ENCODE measurements at places on chromosomes 3 and 15. TPM values are rescaled to one million over a fixed set of nuclear protein-coding genes. Genes with fewer than 3 reads are reported as not detected.

ANKRD34C gene
- not detected for total RNA-seq

SLC25A20 gene
- total RNA-seq = 20.8 TPM

GCNT3 gene
- 0.26 TPM for total RNA-seq

IQCF5 gene
- not detected for total RNA-seq

TP63 gene
- total RNA-seq = 0.09 TPM

All from bronchial smooth muscle cell (primary cell).